CD4-positive, alpha-beta T cell treated with Interferon alpha-2 for 1 hour (primary cell): ENCODE measurements at places on chromosomes 2 and 18.

DNA sequence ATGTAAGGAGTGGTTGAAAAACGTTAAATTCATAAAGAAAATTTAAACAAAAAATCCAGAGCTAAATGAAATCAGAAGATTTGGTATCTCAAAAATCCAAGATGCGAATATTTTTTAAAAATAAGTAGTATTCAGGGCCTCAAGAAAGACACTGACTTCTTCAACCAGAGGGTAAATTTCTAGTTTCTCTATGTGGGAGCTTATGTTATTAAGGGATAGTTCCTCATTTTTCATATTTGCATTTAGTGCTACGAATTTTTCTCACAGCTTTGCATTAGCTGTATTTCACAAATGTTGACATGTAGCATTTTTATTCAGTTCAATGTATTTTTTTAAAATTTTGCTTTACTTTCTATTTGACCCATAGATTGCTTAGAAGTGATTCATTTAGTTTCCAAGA, 454.7 kb downstream of the CBLN2 start:
- DNase-seq, result no peak

DNA sequence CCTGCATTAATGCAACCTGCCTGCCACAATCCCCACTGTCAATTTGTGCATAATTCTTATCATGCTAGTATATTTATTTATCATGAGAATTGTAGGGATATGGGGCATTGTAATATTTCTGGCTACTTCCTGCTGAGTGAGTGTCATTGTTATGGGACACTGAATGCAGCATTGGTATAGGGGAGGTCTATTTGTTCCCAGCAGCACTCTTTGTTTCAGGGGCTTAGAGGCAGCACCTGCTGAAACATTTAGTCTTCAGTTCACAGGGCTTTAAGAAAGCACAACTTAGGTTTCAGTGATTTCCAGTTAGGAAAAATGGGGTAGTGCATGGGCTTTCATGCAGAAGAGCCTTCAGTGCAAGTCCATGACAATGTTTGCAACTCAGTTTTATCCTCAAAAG, 23.6 kb downstream of the SULT1C3 start:
- DNase-seq, result no peak

DNA sequence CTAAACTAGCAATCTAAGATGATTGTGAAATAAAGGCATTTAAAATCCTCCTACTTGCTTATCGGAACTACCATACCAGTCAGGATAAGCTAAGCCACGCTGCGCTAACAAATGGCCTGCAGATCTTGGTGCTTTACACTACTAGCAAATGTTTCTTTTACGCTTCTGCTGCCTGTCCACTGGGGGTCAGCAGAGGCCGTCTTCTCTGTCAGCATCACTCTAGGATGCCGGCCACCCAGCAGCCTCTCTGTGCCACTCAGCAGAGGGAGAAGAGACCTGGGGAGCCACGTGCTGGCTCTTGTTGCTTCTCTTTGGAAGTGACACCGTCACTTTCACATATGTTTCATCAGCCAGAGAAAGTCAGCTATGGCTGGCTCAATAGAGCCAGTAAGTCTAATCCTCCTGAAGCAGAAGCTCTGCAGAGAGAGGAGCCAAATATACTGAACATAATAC, 36.6 kb downstream of the COPS8 start:
- peak; percentile 36 for DNase-seq

GRCh38 chr2:4346628-4347027, 643.3 kb downstream of the DCDC2C start:
- no peak for DNase-seq

DNA sequence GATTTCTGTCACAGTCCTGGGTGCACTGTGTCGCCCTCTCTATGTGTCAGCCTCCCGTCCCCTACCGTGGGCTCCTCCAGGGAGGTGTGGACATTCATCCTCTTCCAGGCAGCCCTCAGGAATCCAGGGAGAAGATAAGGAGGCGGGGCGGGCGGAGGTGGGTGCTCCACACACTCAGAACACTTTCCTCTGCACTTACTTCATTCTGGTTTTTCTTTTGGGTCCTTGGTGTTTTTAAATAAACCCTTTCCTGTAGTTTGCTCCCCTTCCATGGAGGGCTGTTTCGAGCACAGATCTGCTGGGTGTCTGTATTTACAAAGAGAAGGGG, 183.9 kb downstream of the FAM210A start:
- DNase-seq, result no peak

DNA sequence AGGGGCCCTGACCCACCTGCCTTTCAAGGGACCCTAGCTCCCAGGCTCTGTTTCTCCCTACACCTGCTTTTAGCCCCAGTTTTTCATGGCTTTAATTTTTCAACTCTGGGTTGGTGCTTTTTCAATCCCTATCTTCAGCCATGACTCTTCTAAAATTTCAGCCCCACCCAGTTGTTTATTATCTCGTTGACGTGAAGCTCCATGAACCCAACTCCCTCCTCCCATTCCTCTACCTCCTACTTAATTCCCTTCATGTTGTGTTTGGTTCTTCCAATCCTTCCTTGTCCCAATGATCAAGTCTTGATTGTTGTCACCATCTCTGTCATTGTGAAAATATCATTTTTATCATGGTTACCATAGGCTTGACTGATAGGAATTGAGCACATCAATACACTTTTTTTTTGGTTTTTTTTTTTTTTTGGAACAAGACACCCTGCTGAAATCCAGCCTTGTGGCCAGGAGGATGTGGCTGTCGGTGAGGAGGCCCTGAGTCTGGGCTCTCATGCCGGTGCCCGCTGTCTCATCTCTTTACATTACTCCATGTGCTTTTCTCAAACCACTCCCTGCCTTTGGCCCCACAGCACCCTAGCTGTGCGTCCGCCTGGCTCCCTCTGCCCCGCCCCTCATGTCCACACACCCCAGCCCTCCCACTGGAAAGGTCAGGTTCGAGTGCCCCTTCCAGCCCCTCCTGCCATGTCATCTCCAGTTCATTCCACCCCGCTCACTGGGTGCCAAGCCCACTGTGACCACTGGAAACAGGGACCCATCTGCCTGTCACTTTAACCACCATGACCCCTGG, 39.3 kb downstream of the NAPG start:
- DNase-seq, result no peak

GRCh38 chr18:13616041-13616440, 110.3 kb downstream of the FAM210A start:
- no peak for DNase-seq

DNA sequence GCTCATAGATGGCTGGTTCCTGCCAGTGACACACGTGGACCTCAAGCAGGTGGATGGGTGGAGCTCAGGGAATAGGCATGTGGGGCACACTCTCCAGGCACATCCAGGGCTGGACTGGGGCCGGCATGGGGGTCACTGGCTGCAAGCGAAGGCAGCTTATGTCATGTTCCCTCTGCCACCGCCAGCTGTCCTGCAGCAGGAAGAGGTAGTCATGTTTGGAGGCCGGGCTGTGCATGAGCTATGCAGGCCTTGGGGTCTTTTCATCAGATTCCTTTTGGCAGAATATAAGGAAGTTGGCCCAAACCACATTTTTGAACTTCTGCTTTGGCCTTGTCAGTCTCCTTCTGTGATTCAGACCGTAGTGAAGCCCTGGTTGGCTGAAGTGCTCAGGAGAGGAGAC, 61.5 kb downstream of the AGAP1 start:
- no peak for DNase-seq

DNA sequence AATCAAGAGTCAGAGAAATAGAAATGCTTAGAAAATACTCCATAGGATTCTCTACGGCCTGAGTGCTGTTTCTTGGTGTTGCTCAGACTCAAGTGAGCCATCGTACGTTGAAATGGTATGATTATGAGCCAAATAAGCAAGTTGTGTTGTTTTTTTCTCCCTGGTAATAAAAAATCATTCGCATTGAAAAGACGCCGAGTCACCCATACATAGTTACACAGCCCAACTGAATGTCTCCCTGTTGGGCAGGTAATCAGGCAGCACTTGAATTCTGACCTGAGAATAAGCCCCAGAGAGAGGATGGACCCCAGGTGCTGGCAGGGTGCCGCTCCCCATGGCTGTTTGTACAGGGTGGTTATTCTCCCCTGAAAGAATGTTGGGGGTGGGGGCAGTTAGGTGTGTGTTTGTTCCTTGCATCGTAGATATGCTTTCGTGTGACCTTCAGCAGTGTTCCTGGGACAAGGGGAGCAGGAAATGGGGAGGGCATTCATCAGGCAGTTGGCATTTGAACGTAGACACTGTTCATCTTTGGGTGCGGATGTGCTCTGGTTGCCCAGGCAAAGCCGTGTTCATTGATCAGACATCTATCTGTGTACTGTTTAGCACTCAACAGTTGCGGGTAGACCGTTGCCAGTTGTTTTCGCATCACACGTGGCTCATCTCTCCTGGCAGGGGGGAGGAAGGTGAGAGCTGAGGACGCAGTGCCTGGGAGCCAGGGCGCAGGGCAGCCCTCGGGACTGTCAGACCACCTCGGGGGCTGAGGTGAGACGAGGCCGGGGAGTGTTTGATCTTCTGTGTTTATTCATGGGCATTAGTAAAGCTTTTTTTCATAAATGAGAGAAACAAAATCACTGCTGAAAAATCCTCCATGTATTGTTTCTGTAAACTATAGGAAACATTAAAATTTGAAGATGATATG, 27.3 kb downstream of the MTCL1 start:
- DNase-seq, result no peak

DNA sequence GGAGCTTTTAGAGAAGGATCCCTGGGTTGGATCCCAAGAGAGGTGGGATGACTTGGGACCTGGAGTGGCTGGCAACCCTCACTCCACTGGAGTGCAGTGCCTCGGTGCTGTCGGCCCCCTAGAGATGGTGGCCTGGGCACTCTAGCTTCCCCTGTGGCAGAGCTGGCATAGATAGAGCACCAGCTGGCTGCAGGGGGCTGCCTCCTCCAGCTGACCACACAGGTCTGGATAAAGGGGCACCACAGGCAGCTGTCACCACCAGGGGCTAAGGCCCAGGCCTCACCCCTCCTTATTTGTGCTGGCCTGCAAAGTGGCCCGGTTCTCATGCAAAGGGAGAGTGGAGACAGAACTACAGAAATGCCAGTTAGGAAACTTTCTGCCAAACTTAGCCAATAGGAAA, 74.3 kb downstream of the ZBTB7C start:
- DNase-seq, result no peak

DNA sequence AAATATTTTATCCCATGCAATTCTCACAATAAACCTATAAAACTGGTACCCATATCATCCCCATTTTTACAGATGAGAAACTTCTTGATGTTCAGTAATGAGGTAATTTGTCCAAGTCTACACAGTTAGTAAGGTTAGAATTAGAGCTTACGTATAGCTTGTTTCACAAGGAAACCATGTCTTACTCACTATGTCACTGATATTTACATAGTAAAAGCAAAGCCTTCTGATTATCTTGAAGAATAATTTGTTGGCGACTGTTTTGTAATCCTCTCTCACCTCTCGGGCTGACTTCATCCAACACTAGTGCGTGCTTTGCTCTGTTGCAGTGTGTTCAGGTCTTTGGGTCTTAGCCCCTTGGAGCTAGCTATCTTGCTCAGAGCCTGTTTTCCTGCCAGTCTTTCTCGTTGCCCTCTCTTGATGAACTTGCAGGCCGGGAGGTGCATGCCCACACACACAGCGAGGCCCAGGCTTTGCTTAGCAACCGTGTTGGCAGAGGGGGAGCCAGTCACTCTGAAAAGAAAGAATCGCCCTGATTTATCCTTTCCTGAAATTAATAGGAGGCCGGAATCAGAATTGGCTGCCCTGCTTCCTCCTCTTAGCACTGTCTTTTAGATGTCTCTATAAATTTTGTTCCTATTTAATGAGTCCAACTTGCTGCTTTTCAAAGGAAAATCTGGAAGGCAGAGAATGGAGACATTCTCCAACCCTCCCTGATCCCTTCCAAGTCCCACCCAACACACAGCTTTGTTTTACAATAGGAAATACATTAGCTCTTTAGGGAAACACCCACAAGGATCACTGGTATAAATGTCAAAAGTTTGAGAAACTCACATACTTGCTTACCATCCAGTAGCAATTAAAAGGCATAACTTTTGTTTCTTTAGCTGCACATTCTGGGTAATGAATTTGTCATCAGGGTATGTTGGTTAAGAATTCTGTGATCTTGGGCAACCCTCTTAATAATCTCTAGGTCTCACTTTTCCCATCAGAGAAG, 97.6 kb upstream of the SEC11C start:
- DNase-seq, result no peak

GRCh38 chr2:226825056-226825455, 10.8 kb upstream of the RHBDD1 start:
- DNase-seq, result no peak
